HFF-Myc (cell line): ENCODE measurements at places on chromosomes 12 and 14.

DNA sequence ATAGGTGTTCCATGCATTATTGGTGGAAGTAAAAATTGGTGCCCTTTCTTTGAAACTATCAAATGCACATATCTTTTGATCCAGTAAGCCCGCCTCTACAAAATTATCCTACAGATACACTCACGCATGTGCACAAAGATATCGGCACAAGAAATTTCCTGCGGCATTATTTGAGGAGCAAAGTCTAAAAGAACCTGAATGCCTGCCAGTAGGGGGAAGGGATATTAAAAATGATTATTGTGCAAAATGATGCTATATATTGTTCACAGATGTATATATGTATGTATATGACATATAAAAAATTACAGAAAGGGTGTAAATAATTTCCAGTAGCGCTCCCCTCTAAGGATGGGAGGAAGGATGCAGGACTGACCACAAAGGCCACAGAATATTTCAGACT, 24.7 kb upstream of the ADIPOR2 start:
- no peak for DNase-seq

DNA sequence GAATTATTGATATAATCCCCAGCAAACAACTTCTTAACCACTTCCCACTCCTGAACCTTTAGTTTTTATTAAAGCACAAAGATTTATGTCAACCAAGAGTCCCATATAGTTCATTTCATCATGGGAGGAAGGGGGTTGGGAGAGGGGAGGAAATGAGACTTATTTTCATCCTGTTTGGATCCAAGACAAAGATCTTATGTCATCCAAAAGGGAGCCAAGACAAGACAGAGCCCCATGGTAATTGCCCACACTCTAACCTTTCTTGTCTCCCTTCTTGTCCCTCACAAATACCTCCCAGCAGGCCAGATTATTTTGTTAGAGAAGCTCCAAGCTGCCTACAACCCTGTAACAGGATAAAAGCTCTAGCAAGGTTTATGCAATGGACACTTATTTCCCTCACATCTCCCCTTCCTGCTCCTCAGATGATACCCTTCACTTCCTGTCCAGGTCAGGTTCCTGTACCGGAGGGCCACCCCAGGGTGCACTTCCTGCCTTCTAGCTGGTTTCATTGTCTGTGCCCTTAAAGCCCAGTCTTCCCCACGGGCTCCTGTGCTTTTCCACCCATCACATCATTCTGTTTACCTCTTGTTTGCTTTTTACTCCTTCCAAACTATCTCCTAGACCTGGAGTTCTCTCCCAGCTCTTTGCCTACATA, 123.7 kb upstream of the MDM1 start:
- no peak for DNase-seq

DNA sequence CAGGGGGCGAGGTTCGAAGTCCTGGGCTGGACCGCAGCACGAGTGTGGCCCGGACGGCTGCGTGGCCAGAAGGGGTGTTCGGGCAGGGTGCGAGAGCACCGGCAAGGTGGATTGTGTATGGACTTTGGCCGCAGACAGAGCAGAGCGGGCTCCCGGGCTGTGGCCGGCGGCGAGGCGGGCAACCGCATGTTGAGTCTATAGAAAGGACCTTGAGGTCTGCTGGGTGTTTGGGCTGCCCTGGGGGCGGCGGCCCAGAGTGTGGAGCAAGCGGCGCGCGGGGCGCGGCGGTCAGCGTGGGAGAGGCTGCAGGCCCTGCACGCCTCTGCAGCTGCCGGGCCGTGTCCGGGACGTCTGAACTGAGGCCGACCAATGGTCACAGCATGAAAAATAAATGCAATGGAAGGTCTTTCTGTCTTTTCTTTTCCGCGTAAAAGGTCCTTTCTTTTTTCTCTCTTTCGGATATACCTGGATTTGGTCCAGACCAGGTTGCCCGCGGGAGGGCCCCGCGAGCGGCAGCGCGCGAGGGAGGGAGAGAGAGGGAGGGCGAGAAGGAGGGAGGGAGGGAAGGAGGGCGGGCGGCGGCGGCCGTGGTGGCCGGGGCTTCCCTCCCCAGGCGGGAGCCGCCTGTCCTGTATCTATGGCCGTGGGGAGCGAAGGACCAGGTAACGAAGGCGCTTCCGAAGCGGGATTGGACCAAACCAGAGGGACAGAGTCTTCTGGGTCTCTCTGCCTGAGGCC, 5.5 kb upstream of the HOXC9 start:
- DNase-seq = no peak

DNA sequence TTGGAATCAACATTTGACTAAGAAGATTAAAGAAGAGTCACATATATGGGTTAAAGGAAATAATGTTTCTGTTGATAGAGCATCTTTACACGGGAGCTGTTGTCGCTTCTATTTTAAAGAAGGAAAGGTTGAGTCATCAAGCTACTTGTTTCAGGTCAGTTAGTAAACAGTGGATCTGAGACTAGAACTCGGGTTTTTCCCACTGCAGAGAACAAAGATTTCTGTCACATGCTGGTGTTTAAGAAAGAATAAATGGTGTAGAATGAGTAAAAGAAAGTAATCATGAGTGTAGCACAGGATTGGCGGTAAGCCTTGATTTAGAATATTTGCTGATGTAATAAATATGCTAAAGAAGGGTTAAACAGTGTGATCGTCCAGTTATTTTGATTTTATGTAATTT, 455.5 kb downstream of the AEBP2 start:
- no peak for DNase-seq

DNA sequence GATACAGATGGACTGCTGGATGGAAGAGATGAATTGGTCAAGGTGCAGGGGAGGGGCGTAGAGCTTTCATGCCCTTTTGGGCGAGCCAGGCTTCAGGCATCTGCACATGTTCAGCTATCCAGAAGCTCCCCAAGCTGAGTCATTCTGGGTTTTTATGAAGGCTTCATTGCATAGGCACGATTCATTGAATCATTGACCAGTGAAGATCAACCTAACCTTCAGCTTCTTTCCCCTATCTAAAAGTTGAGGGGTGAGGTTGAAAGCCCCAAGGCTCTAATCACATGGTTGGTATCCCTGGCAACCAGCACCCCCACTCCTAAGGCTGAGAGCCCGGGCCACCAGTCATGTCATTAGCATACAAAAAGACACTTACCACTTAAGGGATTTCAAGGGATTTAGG, 36.3 kb downstream of the RPS29 start:
- no peak for DNase-seq

- DNase-seq = no peak
Measured at GRCh38 chr14:68471964-68472508, 320.8 kb downstream of the ZFP36L1 start.

GRCh38 chr12:104582739-104583138, 126.0 kb downstream of the CHST11 start:
- DNase-seq = no peak

DNA sequence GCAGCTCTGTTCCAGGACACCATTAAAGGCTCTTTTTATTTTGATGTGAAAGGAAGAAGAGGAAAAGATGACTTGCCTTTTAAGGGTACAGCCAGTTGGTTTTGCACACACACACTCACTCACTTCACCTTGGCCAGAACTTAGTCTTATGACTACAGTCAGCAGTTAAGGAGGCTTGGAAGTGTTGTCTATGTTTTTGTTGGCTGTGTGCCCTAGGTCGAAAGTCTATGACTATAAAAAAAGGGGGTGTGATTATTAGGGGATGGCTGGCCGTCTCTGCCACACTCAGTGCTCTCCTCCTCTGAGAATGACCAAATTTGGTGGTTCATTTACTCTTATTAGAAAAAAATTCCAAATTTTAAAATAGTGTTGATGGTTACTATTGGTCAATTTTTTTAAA, 139.5 kb upstream of the OTX2 start:
- no peak for DNase-seq

- no peak for DNase-seq
Measured at GRCh38 chr14:21106176-21106497, 5.3 kb downstream of the TMEM253 start.

- DNase-seq = peak; percentile 1
Measured at GRCh38 chr14:72291908-72292688, 359.9 kb downstream of the RGS6 start.

- DNase-seq = no peak
Measured at GRCh38 chr12:72673853-72674252, 401.7 kb downstream of the TRHDE start.

DNA sequence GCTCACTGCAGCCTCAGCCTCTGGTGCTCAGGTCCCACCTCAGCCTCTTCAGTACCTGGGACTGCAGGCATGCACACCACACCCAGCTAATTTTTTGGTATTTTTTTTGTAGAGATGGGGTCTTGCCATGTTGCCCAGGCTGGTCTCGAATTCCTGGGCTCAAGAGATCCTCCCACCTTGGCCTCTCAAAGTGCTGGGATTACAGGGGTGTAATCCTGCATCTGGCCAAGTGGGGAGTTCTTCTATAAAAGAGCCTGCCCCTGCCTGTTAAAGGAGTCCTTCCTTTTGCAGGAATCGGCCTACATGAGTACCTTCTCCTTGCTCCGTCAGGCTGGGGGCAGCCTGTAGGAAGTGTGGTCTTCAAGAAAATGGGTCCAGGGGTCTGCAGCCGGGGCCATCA, 54.1 kb upstream of the RASSF3 start:
- no peak for DNase-seq

- no peak for DNase-seq
Measured at GRCh38 chr14:99272899-99273765, 1.1 kb upstream of the BCL11B start.

- DNase-seq = no peak
Measured at GRCh38 chr12:68222326-68222725, 3.3 kb downstream of the IL26 start.

GRCh38 chr12:63319936-63320633, 169.1 kb upstream of the AVPR1A start:
- no peak for DNase-seq

GRCh38 chr14:95021588-95021987, 135.7 kb downstream of the DICER1 start:
- DNase-seq = no peak

- no peak for DNase-seq
Measured at GRCh38 chr14:76639606-76640229, 121.5 kb upstream of the VASH1 start.

GRCh38 chr14:44405011-44405486, 102.0 kb downstream of the FSCB start:
- no peak for DNase-seq

DNA sequence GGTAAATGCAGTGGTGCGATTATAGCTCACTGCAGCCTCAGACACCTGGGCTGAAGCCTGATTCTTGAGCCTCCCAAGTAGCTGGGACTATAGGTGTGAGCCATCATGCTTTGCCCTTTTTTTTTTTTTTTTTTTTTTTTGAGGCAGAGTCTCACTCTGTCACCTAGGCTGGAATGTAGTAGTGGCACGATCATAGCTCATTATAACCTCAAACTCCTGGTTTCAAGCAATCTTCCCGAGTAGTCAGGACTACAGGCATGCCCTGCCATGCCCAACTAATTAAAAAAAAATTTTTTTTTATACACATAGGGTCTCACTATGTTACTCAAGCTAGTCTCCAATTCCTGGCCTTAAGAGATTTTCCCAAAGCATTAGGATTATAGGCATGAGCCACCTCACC, 6.9 kb downstream of the ATP2A2 start:
- DNase-seq = no peak

- no peak for DNase-seq
Measured at GRCh38 chr12:116714175-116714574, 23.7 kb downstream of the SPRING1 start.

DNA sequence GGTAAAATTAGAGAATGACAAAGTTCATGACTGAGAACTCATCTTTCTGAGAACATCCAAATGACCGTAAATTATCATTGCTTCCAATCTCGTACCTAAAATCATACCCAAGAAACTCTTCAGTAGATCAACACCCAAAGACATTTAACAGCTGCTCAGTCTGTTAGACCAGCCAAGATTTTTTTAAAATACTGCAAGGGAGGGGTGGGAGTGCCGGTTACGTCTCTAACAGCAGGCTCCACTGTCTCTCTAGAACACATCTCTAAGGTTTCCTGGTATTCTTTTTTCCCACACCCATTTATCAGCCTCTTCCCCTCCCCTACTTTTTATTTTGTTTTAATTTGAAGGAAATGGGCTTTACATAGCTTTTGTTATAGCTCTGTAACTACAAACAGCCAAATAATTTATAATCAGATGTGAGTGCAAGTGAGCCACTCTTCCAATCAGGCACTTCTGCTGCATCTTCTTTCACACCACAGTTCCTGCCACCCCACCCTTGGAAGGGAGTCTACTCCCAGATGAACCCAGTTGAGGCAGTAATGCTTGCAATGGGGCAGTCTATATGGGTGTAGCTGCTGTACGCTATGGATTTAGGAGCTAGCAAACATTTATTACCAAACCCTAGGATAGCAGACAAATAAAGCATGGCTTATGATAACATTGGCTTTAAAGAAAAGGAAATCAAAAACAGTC, 21.9 kb downstream of the PTPRB start:
- no peak for DNase-seq

DNA sequence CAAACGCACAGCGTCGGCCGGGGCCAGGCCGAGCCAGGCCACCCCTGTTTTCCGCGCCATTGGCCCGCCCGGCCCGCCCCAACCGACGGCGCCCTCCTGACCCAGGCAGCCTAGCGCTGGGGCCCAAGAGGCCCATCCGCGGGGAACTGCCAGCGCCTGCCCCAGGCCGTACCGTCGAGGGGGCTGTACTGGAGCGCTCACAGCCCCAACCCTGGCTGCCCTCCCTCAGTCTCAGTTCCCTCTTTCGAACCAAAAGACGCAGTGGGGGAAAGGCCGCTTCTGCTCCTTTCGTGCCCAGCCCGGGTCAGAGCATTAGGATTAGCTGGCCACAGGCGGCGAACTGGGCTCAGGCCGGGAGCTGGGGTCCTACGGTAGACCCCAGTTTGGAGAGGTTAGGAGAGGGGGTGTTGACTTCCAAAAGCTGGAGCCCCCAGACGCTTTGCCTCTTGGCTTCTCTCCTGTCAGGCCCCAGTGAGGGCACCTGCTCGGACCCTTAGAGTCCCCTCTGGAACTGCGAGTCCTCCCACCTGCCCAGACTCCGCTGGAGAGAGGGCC, 1.9 kb downstream of the NKX2-1 start:
- DNase-seq = no peak

- DNase-seq = no peak
Measured at GRCh38 chr12:124216966-124217365, 77.9 kb upstream of the RFLNA start.

DNA sequence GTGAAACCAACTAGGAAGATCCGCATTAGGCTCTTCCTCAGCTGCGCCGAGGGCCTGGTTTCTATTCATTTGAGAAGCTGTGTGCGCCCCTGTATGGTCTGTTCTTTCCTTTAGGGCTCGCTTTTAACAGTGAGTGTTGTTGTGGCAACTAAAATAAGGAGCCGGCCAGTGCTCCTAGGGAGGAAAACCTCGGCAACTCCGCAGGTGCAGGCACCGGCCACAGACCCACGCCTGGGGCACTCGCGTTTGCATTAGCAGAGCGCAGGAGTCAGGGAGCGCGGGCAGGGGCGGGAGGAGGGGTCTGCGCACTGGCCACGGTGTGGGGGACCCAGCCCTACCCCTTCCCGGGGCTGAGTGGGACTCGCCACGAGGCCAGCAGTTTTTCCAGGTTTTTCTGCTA, 50.5 kb downstream of the STX2 start:
- DNase-seq = no peak

GRCh38 chr12:25482625-25483024, 70.5 kb downstream of the LMNTD1 start:
- DNase-seq = no peak

GRCh38 chr12:73210548-73211204, 938.5 kb downstream of the TRHDE start:
- DNase-seq = no peak
